ENCODE measurements at places on chromosomes 16 and 17.
A peak's percentile ranks its signal among the peaks of the same experiment; 100 is the strongest.

DNA sequence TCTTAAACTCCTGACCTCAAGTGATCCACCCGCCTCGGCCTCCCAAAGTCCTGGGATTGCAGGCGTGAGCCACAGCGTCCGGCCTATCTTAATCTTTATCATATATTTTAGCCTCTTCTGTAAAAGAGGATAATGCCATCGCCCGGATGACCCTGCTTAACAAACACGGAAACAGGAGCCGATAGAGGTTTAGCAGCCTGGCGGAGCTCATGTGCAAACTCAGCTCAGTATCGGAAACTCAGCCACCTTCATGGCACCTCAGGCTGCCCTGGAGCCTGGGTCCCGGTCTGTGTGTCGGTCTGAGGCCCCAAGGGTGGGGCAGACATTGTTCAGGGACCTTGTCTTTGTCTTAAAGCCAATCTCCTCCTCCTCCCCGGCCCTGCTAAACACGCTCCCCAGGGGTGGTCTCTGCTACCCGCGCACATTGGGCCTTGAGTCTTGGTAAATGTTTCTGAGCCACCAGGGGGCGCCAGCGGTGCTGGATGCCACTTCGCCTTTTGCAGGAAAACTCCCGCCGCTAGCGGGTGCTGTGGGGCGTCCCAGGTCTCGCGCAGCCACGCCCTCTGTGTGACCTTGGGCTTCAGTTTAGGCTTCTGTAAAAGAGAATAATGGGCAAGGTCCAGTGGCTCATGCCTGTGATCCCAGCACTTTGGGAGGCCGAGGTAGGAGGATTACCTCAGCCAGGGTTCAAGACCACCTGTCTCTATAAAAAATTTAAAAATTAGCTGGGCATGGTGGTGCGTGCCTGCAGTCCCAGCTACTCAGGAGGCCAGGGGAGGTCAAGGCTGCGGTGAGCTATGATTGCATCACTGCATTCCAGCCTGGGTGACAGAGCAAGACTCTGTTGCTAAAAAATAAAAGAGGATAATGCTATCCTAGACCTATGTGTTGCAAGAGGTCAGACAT lies 2.7 kb downstream of the CETP start:
- peak; percentile 95 for DNase-seq

DNA sequence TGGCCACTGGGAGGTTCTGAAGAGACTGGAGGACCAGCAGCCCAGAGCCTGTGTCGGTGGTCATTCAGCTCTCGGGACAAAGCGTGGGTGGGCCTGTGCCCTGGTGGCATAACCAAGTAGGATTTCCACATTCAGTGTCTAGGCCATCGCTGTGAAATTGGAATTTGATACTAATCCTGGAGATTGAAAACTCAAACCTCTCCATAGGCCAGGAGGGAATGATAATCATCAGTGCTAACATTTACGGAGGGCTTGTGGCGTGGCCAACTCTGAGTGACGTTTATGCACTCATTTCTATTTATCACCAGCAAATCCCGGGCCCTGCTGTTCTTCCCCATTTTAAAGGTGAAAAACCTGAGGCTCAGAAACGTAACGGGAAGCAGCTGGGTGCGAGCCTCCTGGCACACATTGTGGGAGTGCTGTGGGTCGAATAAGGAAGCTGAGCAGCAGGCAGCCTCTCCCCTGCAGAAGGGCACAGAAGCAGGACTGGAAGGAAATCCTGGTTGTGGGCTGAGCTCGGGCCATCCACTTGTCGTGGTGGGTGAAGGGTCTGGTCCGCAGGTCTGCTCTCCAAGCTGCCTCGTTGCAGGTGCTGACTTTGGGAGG lies 33.1 kb downstream of the RAI1 start:
- DNase-seq: no peak

- peak; percentile 39 for DNase-seq
Measured at GRCh38 chr17:62713086-62713881, 85.8 kb downstream of the MRC2 start.

- DNase-seq: no peak
Measured at GRCh38 chr16:88289561-88289960, 93.2 kb upstream of the ZNF469 start.

- DNase-seq: peak; percentile 15
Measured at GRCh38 chr16:24070851-24071250, 185.3 kb upstream of the CACNG3 start.

Measured in neural crest cell (in vitro differentiated cells).